EL (cell line): ENCODE measurements at places on chromosomes 7 and 10.

DNA sequence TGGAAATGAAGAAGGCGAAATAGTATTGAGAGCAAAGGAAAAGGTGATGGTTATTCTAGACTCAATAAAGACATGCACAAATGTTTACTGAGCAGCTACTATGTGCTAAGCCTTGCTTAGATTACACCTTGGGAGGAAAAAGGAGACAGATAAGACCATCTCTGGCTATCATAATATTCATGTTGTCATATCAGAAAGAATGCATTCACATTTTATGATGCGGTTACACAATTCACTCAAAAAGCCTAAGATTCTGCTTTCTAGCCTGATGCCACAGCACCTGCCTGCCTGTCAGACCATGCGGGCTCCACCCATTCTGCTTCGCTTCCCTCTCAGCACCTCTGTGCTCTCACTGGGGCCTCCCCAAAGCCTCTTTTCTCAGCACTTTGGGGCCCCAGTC, 100.9 kb downstream of the JCAD start:
- no peak for DNase-seq

DNA sequence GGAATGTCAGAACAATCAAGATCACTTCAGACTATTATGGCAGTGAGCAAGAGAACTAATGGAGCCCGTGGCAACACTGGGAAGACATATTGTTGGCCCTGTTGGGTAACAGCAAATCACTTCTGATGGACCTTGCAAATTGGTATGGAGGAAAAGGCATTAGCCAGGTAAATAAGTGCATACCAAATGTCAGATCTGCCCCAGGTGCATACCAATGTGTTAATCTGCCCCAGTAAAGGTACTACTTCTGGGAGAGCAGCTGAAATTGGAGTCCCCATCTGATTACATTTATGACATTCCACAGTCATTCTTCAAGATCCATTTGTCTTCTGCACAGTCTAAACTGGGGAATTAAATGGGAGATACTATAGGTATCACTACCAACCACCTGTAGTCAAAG, 3.7 kb upstream of the SGMS1 start:
- DNase-seq = no peak

DNA sequence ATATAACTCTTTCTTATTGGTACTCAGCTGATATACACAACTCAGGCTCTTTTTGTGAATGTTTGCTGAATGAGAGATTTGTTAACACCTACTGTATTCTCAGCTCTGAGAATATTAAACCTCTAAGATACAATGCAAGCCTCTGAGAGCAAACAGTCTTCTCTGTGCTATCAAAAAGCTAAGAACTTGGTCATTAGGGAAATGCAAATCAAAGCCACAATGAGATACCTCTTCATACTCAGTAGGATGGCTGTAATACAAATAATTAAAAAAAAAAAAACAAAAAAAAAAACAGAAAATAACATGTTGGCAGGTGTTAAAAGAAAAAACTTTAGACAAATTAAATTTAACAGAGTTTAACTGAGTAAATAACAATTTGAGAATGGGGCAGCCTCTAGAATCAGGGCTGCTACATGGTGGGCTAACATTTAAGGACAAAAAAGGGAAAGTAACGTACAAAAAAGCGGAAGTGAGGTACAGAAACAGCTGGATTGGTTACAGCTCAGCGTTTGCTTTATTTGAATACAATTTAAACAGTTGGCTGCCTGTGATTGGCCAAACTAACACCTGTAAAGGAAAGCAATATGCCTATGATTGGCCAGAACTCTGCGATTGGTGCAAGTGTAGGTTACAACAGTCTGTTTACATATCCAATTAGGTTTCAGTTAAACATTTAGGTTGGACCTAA, 14.8 kb upstream of the MTURN start:
- DNase-seq = no peak

DNA sequence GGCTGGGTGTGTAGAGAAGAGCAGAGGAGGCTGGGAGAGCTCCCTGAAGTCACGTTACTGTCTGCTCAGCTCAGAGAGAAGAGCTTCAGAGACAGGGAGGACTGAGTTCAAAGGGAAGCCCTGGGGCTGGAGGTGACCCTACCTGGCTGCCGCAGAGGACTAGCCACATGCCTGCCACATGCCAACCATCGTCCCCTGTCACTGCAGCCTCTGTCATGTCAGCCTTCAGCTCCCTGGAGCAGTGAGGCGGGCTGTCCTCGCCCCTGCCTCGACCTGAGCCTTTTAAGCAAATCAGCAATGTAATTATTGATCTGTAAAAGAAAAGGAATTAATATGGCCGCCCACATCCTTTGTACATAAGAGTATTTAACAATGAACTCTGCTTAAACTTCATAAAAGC, 89.3 kb upstream of the RET start:
- DNase-seq = no peak

DNA sequence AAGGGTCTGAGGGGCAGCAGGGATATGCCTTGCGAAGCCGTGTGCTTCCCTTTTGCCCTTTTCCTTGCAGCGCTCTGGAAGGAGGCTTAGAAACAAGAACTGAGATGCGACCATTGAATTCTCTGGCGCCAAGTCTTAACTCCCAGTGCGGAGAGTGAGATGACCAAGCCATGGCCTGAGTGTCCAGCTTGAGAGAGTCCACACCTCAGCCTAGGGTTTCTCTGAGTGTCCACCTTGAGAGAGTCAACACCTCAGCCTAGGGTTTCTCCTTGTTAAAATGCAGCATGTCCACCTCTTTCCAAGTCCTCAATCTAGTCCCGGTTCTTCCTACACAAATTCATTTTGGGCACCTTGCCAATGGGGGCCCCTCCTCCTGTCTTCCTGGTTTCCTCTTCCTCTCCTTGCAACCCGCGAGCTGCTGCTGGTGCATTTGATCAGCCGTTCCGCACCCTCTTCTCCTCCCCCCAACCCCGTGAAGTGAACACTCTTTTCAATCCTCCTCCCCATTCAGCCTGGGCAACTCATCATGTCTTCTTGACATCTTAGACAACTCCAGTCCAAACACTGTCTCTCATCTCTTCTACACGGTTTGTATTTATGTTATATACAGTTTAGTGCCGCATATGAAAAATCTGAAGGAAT, 178.2 kb upstream of the PITRM1 start:
- no peak for DNase-seq

- DNase-seq = no peak
These were observed 830.4 kb upstream of the COBL start for GRCh38 chr7:52146871-52147634.

DNA sequence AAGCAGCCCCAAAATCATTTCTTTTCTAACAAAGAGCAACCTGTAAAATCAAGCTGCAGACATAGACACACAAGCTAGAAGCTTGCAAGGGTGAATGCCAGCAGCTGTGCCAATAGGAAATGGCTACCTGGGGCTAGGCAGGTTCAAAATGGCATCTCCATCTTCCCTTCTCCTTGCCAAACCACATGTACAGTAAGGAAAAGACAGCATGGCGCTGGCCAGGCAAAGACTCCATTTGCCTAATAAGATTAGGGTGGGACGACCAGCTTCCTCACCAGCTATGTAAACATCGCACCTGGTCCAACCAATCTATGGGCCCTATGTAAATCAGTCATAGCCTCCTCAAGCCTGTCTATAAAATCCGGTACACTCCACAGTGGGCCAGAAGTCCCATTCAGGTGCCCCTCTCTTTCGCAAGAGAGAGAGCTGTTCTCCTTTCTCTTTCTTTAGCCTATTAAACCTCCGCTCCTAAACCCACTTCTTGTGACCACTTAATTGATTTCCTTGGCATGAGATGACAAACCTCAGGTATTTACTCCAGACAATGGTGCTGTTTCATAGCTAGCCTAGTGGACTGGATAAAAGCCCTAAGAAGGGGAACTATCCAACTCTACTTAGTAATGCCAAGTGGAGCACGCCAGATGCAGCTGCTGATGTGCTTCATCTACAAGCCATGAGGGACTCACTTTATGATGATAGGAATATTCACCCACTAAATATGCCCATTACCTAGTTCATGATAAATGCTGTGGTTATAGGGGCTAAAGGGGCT, 44.1 kb downstream of the HTR7 start:
- DNase-seq = no peak

DNA sequence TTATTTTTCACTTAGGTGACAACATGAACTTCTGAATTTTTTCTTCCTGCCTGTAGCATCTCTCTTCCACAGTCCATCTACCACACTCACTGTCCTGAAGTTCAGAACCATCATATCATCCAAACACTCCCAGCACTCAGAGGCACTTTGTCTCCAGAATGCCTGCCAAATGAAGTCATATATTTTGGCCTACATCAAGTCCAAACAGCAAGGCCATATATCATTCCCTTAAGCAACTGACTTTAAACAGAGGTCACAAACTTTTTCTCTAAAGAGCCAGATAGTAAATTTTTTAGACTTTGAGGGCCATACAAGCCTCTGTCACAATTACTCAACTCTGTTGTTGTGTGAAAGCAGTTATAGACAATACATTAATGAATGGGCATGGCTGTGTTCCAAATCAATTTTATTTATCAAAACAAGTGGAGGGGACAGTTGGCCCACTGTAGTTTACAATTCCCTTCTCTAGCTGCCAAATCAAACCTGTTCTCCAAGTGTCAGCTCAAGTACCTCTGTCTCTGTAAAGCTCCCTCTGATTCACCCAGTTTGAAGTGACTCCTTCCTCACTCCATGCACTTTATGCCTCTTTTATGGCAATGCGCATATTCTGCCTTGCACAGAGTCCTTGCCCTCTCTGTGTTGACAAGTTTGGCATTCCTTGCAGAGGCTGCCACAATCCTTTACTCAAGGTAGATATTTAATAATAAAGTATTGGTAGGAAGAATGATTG, 305.7 kb downstream of the FZD1 start:
- no peak for DNase-seq

- DNase-seq = peak; percentile 68
These were observed 160.3 kb upstream of the KLF14 start for GRCh38 chr7:130894146-130894908.
